Activated naive CD4-positive, alpha-beta T cell (primary cell): ENCODE measurements at places on chromosomes 3 and 15.

DNA sequence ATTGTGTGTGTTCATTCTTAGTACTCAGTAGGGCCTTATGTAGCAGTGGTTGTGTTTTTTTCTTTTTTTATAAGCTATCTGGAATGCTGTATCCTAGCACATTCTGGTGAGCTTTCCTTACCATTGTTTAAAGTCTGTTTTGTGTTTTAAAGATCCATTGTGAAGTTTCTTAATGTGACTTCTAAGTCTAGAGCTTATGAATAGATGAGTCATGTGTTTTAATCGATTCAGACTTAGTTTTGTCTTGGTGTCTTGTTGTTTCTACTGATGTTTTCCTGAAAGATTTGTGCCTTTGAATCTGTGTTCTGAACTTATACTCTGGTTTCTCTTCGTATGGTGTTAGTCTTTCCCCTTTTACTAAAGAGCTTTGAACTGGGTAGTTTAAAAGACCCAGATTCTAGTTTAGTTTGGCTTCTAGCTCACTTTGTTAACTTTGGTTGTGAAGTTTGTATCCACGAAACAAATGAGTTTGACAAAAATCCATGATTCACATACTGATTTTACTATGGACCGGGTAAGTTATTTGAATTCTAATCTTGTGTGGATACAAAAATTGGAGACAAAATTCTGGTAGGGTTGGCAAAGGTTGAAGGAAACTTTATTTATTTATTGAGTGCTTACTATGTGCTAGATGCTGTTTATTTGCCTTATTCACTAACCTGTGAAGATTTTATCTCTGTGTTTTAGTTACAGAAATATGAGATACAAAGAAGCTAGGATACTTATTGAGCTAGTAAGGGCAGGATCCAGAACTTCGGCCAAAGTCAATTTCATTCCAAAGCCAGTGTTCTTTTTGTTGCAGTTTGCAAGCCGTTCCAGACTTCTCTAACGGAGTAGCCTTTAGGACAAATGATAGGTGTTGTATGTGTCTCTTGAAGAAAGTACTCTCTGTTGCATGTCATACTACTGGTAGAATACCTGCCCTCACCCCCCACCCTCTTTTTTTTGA, 24.8 kb downstream of the AKAP13 start:
- DNase-seq, result no peak

GRCh38 chr3:67414740-67415139, 239.7 kb downstream of the SUCLG2 start:
- DNase-seq, result no peak

DNA sequence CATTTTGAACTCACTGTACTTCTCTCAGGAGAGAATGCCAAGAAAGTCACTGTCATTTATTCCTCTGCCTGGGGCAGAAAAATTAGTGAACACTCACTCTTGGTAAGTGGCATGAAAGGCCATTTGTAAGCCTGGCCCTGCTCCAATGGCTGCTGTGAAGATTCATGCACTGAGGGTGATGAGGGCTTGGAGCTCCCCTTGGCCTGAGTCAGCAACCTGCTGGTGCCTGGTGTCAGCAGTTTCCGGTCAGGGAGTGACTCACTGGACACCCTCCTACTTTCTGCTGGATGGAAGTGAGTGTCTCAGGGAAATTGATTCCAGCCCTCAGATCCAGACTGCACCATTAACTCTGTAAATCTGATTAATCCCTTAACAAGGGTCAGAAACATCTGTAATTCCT, 37.6 kb downstream of the TRA2B start:
- no peak for DNase-seq

DNA sequence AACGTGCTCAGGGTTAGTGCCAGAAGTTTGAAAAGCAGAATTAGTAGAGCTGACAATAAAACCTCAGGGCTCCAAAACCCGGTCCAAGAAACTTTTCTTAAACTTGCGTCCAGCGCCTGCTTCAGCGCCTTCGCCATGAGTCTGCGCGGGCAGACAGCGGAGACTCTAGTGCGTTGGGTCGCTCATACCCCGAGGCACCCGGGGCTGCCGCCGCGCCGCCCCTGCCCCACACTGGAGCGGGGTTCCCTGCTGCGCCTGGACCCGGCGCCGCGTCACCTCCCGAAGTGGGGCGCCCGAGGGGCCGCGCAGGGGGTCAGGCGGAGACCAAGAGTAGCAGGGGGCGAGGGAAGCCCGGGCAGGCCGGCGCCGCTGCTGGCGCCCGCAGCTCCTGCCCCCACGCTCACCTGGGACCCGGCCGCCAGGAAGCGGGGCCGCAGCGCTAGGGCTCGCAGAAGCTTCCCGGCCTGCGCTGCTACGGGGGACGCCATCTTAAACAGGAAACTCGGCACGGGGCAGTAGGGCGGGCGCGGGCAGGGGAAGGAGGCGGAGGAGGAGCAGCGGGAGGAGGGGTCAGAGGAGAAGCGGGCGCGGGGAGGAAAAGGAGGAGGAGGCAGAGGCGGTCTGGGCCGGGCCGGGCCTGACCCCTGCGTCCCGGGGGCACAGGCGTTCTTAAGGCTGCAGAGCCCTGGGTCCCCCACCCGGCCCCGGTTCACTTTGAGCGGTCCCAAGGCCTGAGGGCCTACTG, at the start of gene SUCLG2:
TSS of gene SUCLG2 (minus strand) at position 514 of the 745 bp plus-strand sequence. CDS start at position 488, 26 bp downstream.
- DNase-seq, result peak; percentile 58

DNA sequence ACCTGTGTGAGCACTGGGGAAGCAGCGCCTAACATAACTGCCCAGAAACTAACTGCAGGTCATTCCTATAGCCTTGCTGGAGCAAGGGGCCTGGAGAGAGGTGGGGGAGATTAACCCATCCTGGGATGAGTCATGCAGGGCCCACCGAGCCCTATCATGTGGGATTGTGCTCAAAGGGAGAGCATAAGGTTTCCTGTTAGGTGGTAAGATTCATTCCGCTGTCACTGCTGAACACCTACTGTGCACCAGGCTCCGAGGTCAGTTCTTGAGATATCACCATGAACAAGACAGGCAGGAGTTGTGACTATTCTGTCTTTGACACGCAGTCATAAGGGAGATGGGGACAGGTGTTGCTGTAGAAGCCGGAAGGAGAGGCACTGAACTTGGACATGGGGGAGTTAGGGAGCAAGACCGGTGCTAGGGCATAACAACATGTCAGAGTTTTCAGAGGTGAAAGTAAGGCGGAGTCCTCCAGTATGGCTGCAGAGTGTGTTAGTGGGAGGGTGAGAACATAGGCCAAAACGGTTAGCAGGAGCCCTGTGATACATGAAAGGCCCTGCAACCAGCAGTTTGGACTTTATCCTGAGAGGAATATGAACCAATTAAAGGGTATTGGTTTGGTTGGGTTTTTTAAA, 2.4 kb downstream of the SLC25A38 start:
- DNase-seq, result no peak

DNA sequence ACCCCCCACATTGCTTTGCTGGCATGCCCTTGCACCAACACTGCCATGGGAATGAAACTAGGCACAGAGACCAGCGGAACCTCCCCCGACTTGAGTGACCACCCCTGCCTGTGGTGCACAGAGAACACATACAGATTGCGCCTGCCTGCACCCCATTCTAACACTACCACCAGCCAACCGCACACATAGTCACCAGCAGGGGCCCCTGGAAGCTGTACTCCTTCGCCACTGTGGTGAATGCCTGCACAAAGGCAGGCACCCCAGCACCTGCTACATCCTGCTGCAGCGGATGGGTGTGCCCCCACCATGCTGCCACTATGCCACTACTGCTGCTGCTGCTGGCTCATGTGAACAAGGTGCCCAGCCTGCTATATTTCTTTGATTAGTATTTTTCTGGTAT, 27.4 kb upstream of the DNAAF4 start:
- DNase-seq, result no peak

GRCh38 chr3:170171563-170171962, 10.0 kb downstream of the PHC3 start:
- no peak for DNase-seq

- DNase-seq, result peak; percentile 88
Measured at GRCh38 chr3:121749276-121750086, at the start of gene GOLGB1. GOLGB1 (minus strand) TSS chr3:121749741; CDS start chr3:121730971, 18,770 bp downstream.

GRCh38 chr15:87732976-87733375, 523.6 kb downstream of the NTRK3 start:
- DNase-seq, result no peak
